Endothelial cell (in vitro differentiated cells): ENCODE measurements at places on chromosomes 11 and 22.

- DNase-seq = no peak
- H3K27ac ChIP-seq = peak overlapping the region; percentile 20
- H3K36me3 ChIP-seq = no peaks in the 10 kb centered on the region
- no peak overlapping the region for H3K4me3 ChIP-seq
Measured at GRCh38 chr11:1844221-1845094, 5.7 kb downstream of the TNNI2 start.

- H3K4me1 ChIP-seq = peaks cover 5% of the 10 kb centered on the region
- H3K36me3 ChIP-seq = no peaks in the 10 kb centered on the region
- no peaks in the 10 kb centered on the region for H3K27me3 ChIP-seq
- H3K4me3 ChIP-seq = no peak overlapping the region
- no peak for DNase-seq
Measured at GRCh38 chr11:15484398-15484797, 369.7 kb downstream of the INSC start.

DNA sequence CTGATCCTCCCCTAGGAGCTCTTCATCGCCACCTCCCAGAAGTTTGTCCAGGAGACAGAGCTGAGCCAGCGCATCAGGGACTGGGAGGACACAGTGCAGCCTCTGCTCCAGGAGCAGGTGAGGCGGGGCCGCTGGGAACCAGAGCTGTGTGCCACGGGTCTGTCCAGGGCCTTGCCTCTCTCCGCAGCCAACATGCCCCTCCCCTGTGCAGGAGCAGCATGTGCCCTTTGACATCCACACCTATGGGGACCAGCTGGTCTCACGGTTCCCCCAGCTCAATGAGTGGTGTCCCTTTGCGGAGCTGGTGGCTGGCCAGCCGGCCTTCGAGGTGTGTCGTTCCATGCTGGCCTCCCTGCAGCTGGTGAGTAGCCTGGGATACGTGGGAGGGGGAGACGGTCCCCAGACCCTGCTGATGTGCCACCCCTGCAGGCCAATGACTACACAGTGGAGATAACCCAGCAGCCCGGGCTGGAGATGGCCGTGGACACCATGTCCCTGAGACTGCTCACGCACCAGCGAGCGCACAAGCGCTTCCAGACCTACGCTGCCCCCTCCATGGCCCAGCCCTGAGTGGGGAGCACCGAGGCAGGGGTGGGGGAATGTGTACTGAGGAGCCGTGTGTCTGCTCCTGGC lies 2.5 kb downstream of the SCO2 start:
- peaks cover 18% of the 10 kb centered on the region for H3K36me3 ChIP-seq
- DNase-seq = no peak
- peaks cover 6% of the 10 kb centered on the region for H3K4me1 ChIP-seq
- peak overlapping the region; percentile 7 for H3K4me3 ChIP-seq

DNA sequence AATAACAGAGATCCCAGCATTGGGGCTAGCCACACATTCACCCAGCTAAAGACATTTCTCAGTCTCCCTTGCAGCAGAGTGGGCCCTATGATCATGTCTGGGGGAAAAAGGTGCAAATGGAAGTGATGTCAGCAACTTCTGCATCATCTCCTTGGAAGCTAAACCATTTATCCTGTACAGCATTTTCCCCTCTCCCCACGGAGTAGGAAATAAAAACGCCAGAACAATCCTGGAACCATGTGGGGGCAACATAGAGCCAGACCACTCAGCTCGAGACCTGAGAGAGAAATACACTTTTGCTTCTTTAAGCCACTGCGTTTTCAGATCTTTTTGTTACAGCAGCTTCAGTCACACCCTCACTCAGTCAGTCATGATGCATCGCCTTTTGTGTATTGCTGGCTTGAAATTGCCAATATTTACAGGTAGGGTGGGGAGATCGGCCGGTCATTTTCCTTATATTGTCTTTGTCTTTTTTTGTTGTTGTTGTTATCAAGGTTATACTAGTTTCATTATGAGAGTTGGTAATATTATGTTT lies 9.1 kb upstream of the RAC2 start:
- H3K4me1 ChIP-seq = no peaks in the 10 kb centered on the region
- no peak overlapping the region for H3K4me3 ChIP-seq
- no peak overlapping the region for H3K27ac ChIP-seq
- no peaks in the 10 kb centered on the region for H3K36me3 ChIP-seq
- H3K27me3 ChIP-seq = peaks cover 2% of the 10 kb centered on the region
- DNase-seq = no peak

DNA sequence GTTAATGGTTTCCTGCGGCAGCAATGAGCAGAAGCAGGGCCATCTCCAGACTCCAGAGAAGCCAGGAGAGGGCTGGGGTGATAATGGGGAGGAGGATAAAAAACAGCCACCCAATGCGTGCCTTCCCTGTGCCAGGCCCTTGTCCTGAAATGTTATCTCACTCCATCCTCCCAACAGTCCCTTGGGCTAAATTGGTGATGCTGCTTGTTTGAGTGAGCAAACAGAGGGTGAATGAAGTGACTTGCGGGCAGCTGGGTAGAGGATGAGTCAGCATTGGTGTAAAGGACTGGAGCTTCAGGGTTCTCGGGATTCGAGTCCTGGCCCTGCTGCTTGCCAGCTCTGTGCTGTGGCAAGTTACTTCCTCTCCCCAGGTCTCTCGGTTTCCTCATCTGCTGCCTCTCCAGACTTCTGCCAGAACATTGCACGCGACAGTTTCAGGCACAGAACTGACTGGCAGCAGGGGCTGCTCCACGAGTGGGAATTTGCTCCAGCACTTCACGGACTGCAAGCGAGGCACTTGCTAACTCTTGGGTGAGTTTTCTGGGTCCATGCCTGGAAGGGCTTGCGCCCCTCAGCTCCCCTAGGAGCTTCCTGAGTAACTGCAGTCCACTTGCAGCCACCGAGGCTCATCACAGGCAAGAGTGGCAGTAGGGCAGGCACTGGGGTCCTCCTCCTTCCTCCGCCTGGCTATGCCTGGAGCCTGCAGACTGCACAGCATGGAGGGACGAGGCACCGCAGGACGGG lies at the start of gene P2RY6:
P2RY6 (plus strand) TSS at position 403 of the 744 bp plus-strand sequence. CDS start 24,181 bp downstream, outside the sequence.
- no peaks in the 10 kb centered on the region for H3K36me3 ChIP-seq
- H3K27me3 ChIP-seq = peaks cover 9% of the 10 kb centered on the region
- H3K4me1 ChIP-seq = peaks cover 24% of the 10 kb centered on the region
- H3K4me3 ChIP-seq = no peak within 1 kb of the TSS
- no peak within 1 kb of the TSS for H3K27ac ChIP-seq
- no peak for DNase-seq

DNA sequence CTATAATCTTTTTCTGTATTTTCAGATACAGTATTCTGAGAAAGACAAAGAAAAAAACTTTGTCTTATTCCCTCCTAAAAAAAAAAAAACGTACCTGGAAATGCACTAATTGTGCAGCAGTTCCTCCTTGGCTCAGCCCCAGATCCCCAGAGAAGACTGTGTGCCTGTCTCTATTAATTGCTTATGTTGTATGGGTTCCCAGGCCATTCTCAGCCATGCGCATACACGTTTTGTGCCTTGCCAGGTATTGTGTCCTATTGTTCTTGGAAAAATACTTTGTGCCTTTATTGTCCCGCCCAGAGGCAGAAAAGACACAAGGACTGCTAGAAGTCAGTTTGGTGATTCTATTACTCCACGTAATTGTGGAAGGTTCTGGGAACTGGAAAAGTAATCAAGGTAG lies 91.2 kb downstream of the PIWIL4 start:
- H3K4me3 ChIP-seq = no peak overlapping the region
- H3K27ac ChIP-seq = no peak overlapping the region
- H3K27me3 ChIP-seq = no peaks in the 10 kb centered on the region
- no peak for DNase-seq

DNA sequence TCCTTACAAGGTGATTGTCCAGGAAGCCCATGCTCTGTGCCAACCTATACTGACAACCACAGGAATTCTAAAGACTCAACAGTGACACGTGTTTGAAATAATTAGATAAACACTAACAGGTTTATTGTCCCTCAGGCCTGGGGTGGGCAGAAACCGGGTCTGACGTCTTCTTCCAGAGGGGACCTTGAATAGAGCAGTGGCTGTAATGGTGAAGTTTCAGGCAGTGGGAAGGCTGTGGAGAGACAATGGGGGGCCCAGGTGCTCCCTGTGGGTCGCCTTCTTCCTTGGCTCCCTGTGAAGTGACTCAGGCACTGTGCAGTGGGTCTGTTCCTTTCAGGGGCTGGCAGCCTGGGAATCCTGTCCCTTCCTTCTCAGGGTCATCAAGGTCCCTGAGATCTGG lies 54.6 kb downstream of the OTOG start:
- no peak overlapping the region for H3K27ac ChIP-seq
- no peak overlapping the region for H3K4me3 ChIP-seq
- H3K27me3 ChIP-seq = peaks cover 6% of the 10 kb centered on the region
- H3K4me1 ChIP-seq = no peaks in the 10 kb centered on the region
- H3K36me3 ChIP-seq = no peaks in the 10 kb centered on the region

GRCh38 chr11:35360055-35360530 lies 59.3 kb downstream of the SLC1A2 start:
- no peaks in the 10 kb centered on the region for H3K36me3 ChIP-seq
- no peaks in the 10 kb centered on the region for H3K4me1 ChIP-seq
- no peaks in the 10 kb centered on the region for H3K27me3 ChIP-seq
- H3K27ac ChIP-seq = no peak overlapping the region
- no peak overlapping the region for H3K4me3 ChIP-seq
- DNase-seq = no peak

DNA sequence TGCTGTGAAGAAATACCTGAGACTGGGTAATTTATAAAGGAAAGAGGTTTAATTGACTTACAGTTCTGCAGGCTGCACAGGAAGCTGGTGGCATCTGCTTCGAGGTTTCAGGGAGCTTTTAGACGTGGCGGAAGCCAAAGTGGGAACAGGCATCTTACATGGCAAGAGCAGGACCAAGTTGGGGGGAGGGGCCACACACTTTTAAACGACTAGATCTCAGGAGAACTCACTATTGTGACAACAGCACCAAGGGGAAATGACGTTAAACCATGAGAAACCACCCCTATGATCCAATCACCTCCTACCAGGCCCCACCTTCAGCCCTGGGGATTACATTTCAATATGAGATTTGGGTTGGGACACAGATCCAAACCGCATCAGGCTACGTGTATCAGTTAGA lies 11.1 kb upstream of the SCGB1D4 start:
- H3K4me1 ChIP-seq = no peaks in the 10 kb centered on the region
- no peaks in the 10 kb centered on the region for H3K36me3 ChIP-seq
- peaks cover 3% of the 10 kb centered on the region for H3K27me3 ChIP-seq
- DNase-seq = no peak

DNA sequence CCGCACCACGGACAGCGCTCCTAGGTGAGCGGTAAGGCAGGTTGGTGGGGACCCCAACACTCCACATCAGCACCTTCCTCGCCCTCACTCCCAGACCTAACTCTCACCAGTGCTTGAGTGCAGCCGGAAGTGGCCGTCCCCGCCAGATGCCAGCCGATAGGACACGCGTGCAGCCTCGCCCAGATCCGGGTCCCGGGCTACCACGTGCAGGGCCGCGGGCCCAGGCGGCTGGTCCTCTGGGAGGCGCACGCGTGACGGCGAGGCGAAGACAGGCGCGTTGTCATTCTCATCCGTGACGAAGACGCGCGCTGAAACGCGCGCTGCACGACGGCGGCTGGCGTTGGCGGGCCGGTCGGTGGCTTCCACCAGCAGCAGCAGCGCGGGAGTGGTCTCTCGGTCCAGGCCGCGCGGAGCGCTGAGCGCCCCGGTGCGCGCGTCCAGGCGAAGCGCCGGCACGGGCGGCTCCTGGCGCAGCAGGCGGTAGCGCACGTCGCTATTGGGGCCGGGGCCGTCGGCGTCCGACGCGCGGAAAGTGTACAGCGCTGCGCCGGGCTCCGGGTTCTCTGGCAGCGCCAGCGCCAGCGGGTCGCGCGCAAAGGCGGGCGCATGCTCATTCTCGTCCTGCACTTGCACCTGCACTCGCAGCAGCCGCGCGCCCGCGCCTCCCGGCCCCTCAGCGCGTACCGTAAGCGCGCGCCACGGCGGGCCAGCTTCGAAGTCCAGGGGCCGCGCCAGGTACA lies 10.8 kb upstream of the TPP1 start:
- H3K4me3 ChIP-seq = no peak overlapping the region
- DNase-seq = no peak
- peaks cover 16% of the 10 kb centered on the region for H3K27me3 ChIP-seq
- H3K27ac ChIP-seq = no peak overlapping the region
- peaks cover 7% of the 10 kb centered on the region for H3K4me1 ChIP-seq
- peaks cover 56% of the 10 kb centered on the region for H3K36me3 ChIP-seq

- no peaks in the 10 kb centered on the region for H3K36me3 ChIP-seq
- peaks cover 11% of the 10 kb centered on the region for H3K27me3 ChIP-seq
- no peak overlapping the region for H3K27ac ChIP-seq
Measured at GRCh38 chr11:1573077-1573902, 1.2 kb upstream of the DUSP8 start.

- H3K27ac ChIP-seq = no peak overlapping the region
- no peaks in the 10 kb centered on the region for H3K36me3 ChIP-seq
- H3K4me3 ChIP-seq = no peak overlapping the region
- no peaks in the 10 kb centered on the region for H3K4me1 ChIP-seq
Measured at GRCh38 chr11:19398772-19399527, 158.2 kb upstream of the E2F8 start.

- H3K4me3 ChIP-seq = no peak overlapping the region
- H3K27me3 ChIP-seq = peaks cover 2% of the 10 kb centered on the region
- H3K36me3 ChIP-seq = no peaks in the 10 kb centered on the region
Measured at GRCh38 chr11:35515224-35515623, 10.2 kb downstream of the PAMR1 start.

DNA sequence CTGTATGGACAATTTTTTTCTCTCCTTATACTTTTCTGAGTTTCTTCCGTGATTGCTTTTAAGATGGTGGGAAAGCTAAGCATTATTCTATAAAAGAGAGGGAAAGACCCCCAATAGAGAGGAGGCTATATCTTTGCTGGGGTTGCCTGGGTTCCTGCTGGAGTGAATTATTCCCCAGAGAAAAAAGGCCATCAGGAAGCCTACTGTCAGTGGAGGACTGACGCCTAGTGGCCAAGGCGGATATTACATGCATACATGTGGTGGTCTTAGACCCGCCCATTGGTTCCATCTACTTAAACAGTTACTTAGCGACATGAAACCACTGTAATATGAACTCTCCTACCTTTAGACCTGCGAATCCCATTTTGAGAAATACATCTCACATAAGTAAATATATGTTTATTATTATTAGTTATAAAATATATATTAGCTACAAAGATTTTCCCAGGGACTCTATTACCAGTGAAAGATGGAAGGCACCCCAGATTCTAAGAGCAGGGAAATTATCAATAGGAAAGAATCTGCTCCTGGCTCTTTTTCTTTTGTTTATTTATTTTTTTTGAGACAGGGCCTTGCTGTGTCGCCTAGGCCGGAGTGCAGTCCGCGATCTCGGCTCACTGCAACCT lies 15.7 kb upstream of the PGA3 start:
- no peaks in the 10 kb centered on the region for H3K4me1 ChIP-seq
- H3K36me3 ChIP-seq = no peaks in the 10 kb centered on the region
- DNase-seq = peak; percentile 84
- no peak overlapping the region for H3K27ac ChIP-seq
- no peaks in the 10 kb centered on the region for H3K27me3 ChIP-seq
- H3K4me3 ChIP-seq = no peak overlapping the region
